ENCODE measurements at places on chromosomes 3 and 15. TPM values are rescaled to one million over a fixed set of nuclear protein-coding genes. Genes with fewer than 3 reads are reported as not detected.

DNA sequence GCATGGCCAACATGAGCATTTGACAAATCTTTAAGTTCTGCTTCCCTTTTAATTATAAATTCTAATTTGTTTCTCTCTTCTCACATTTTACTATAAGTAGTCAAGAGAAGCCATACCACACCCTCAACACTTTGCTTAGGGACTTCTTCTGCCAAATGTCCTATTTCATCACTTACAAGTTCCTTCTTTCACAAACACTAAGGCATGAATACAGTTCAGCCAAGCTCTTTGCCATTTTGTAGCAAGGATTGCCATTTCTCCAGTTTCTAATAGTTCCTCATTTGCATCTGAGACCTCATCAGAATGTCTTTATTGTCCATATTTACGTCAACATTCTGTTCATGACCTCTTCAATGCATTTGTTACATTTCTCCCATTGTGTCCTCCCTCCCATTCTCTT, 29.4 kb downstream of the SLC22A14 start:
- DNase-seq = no peak

DNA sequence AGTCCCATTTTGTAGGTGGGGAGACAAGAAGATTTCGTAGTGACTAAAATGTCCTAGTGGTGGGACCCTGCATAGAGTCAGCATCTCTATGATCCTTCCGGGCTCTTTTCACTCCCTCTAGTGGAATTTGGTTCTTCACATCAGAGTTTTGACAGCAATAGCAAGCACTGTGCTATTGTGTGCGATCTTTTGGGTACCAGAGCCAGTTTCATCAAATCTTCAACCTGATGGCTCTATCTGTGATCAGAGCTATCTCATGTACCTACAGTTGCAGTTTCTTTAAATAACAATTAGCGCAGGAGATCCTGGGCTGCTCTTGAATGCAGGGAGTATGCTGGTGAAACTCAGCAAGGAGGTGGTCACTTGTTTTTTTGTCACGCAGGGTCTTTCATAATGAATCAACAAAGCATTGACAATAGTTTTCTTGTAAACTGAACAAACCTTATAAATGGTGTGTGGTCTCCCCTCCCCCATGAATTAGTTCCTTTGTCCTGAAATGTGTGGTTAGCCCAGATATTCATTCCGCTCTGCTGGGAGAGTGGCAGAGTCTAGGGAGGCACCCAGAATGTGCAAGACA, 257.2 kb upstream of the SOX2 start:
- no peak for DNase-seq

Gene FBN1
- polyA plus RNA-seq = 94.2 TPM

DNA sequence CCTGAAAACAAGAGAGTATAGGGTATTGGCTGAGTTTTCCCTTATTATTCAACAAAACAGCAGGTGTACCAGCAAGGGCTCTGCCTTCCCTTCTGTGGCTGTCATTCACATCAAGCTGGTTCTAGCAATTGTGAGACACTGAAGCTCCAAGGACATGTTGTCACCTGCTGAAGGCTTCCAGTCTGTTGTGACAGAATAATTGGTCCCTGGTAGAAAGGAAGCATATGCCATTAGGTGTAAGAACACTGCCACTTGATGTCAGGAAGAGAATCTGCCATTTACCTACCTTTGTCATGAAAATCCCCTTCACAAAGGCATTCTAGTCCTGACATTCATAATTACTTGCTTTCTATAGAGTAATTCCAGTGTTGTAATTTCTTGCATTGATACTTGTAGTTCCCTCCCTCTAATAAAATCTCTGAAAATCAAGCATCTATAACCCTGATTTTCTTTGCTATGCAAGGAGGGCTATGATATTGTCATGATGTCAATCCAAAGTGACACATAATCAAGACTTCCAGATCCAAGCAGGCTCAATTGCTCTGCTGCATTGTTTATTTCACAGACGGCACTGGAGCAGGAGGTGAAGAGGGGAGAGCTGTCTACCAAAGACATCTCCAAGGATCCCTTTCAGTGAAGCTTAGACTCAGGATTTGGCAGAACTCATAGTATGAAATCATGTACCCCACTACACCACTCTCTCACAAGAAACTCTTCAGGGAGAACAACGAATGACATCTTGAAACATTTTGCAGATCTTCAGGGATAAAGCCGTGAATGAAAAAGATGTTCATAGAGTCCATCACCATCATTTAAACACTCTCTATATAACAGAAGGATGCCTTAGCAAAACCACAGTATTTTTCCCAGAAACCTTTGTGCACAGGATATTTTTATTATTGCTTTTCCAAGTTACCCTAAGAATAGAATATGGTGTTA, 425.3 kb downstream of the RBMS3 start:
- no peak for DNase-seq

Gene CHDH
- polyA plus RNA-seq = 8.7 TPM
